NCI-H1436 (cell line): ENCODE measurements at places on chromosomes 1 and 21.
A peak's percentile ranks its signal among the peaks of the same experiment; 100 is the strongest.

- DNase-seq: no peak
These were observed 3.2 kb downstream of the SLAMF6 start for GRCh38 chr1:160519642-160520435.

DNA sequence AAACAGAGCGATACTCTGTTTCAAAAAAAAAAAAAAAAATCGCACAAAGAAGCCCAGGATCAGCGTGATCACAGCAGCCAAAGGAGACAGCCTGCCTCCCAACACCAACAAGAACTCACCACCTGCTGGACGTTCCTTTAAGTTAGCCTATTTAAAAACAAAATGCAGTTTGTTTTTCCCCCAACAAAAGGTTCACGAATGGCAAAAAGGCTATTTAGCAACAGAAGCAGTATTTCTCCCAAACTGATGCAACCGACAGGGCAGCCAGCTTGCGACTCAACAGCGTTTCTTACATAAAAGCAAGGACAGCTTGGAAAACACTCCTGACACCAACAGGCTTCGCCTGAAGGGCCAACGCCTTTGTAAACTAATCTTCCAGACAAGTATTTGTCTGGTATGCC, 6.8 kb downstream of the SSU72 start:
- DNase-seq: no peak

DNA sequence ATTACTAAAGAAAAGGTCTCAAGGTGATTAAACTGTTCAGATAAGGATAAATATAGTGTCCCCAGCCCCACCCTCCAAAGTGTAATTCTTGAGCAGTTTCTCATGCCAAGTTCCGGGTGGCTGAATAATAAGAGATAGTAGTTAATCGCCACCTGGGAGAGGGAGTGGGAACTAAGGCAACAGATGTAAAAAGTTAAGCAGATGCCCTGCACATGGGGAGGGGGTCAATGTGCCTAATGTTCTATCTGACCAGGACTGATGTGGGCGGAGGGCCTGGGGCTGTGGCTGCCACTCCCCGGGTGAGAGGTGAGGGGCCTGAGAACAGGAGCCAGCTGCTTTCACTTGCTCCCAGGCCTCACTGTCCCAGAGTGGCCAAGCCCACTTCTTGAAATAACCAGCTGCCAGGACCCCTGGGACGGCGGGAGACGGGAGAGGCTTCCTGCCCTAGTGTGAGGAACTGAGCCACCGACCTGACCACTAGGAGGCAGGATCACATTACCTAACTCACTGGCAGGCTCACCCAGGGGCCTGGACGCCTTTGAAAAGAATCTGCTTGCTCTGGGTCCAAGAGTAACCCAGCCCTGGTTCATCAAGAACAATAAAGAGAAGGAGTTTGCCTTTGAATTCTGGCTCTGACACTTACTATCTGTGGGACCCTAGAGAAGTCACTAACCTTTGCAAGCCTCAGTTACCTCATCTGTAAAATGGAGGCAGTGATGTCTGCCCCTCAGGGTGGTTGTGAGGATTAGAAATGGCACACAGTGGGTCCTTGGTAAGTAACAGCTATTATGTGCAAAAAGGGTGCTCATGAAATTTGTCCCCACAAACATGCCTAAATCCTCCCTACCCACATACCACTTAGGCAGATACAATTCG, 179.2 kb downstream of the ATG4C start:
- peak; percentile 32 for DNase-seq

GRCh38 chr1:164320790-164321731, 237.9 kb upstream of the PBX1 start:
- DNase-seq: no peak

GRCh38 chr1:85838238-85838637, 130.0 kb upstream of the ZNHIT6 start:
- no peak for DNase-seq

- no peak for DNase-seq
These were observed 50.6 kb downstream of the RPS6KA1 start for GRCh38 chr1:26580116-26580515.

DNA sequence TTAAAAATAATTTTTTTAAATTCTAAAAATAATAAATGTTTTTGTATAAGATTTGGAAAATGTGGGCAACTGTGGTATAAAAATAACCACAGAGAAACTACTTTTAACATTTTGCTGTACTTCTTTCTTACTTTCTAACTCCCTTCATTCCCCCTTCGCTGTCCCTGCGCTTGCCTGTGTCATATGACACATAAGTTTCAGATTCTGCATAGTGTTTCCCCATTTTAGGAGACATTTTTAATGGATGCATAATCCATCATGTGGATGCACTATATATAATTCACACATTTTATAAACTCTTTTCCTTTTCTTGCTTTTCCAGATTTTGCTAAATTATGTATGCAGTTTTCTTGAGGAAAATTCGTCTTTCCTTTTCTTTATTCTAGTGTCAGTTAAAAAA, 16.3 kb downstream of the ATG4C start:
- no peak for DNase-seq
